Lower lobe of right lung (tissue), 2 donors: ENCODE measurements at places on chromosomes 5 and 9. TPM values are rescaled to one million over a fixed set of nuclear protein-coding genes. Genes with fewer than 3 reads are reported as not detected.

Gene HMMR
- total RNA-seq, result 1.9 TPM

- H3K27me3 ChIP-seq, result no peaks in the 10 kb centered on the region
- no peak for DNase-seq
- H3K4me1 ChIP-seq, result no peaks in the 10 kb centered on the region
- no peaks in the 10 kb centered on the region for H3K36me3 ChIP-seq
These were observed 577.5 kb upstream of the CLINT1 start for GRCh38 chr5:158436271-158437065.

DNA sequence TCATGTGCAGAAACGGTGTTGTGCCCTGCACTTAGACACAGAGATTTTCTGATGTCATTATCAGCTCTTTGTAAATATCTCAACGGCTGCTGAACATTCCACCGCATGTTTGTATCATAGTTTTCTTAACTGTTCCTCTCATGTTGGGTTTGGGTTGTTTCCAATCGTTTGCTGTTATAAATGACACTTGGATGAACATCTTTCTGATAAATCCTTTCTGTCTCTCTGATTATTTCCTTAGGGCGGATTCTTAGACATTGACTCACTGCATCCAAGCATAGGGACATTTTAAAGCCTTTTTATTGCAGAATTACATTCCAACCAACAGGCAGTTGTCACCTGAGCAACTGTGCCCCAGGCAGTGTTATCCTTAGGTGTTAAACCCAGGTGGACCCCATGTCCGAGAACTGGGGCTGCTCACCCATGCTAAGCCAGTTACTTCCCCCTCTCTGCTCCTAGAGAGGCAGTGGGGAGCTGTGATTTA is 28.5 kb downstream of the COL5A1 start:
- no peak overlapping the region for H3K4me3 ChIP-seq
- H3K27ac ChIP-seq, result no peak overlapping the region
- no peaks in the 10 kb centered on the region for H3K36me3 ChIP-seq
- no peak for DNase-seq
- peaks cover 8% of the 10 kb centered on the region for H3K4me1 ChIP-seq
- no peaks in the 10 kb centered on the region for H3K27me3 ChIP-seq

DNA sequence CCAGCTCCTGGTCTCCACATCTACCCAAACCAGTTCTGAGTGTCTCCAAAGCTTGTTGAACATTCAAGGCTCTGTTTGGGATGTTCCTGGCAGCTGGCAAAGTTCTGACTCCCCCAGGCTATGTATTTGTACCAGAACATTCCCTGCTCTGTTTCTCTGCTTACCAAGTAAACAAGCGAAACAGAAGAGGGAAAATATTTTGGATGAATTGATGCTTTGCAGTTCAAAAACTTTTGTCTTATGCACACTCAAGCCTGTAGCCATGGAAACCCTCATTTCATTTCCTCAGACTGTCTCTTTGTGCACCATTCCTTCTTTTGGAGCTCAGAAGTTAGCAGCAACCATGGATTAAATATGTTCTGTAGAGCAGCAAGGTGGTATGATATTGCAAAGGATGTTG is 145.8 kb downstream of the ACTL7B start:
- no peaks in the 10 kb centered on the region for H3K36me3 ChIP-seq
- no peaks in the 10 kb centered on the region for H3K4me1 ChIP-seq
- no peak for DNase-seq
- no peaks in the 10 kb centered on the region for H3K27me3 ChIP-seq
- no peak overlapping the region for H3K27ac ChIP-seq

DNA sequence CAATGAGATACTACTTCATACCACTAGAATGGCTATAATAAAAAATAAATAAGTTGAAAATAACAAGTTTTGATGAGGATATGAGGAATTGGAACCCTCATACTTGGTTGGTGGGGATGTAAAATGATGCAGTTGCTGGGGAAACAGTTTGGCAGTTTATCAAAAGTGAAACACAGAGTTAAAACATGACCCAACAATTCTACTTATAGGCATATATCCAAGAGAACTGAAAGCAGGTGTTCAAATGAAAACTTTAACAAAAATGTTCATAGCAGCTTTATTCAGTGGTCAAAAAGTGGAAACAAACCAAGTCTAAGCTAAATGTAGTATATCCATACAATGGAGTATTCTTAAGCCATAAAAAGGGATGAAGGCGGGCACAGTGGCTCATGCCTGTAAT is 13.1 kb upstream of the LHFPL2 start:
- no peak overlapping the region for H3K27ac ChIP-seq
- DNase-seq, result no peak
- peaks cover 5% of the 10 kb centered on the region for H3K4me1 ChIP-seq
- no peaks in the 10 kb centered on the region for H3K36me3 ChIP-seq

Gene SEMA6A
- total RNA-seq, result 44.3 TPM

DNA sequence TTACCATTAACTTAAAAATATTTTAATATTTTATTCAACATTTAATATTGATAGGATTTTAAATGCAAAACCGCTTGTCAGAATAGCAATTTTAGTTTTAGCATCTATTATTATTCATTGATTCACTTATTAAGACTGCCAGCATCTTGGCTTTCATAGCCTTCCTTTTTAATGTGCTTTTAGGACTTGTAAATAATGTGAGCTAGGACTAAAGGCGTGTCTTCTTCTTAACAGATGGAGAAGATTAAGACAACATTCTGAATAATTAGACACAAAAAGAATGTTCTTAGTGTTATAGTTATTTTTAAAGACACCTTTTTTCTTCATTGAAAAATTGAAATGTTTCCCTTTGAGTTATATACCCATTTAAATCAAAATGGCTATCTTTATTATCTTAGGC is 6.9 kb downstream of the IL31RA start:
- DNase-seq, result no peak
- H3K27ac ChIP-seq, result no peak overlapping the region
- H3K4me1 ChIP-seq, result peaks cover 11% of the 10 kb centered on the region

GRCh38 chr5:116702776-116703175 is 128.2 kb upstream of the SEMA6A start:
- H3K27ac ChIP-seq, result no peak overlapping the region
- no peaks in the 10 kb centered on the region for H3K27me3 ChIP-seq
- DNase-seq, result no peak
- no peaks in the 10 kb centered on the region for H3K4me1 ChIP-seq

Gene SAXO1
- total RNA-seq, result 0.15 TPM

Gene MYORG
- total RNA-seq, result 4.8 TPM

Gene ADGRV1
- 49.7 TPM for total RNA-seq

Gene SYK
- total RNA-seq, result 88.9 TPM

Gene RUSC2
- total RNA-seq, result 23.6 TPM

DNA sequence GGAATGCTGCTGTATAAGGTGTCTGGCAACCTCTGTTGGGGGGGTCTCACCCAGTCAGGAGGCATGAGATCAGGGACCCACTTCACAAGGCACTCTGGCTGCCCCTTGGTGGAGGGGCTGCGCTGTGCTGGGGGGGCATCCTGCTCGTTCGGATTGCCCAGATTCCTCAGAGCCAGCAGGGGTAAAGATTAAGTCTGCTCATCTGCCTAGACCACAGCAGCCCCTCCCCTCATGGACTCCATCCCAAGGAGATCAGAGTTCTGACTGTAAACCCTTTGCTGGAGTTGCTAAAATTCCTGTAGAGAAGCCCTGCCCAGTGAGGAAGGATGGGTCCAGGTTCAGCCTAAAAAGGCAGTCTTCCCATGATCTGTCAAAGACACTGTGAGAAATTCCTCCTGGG is 262.0 kb upstream of the C9orf72 start:
- H3K4me1 ChIP-seq, result no peaks in the 10 kb centered on the region
- DNase-seq, result no peak
- no peak overlapping the region for H3K27ac ChIP-seq
- no peaks in the 10 kb centered on the region for H3K27me3 ChIP-seq

DNA sequence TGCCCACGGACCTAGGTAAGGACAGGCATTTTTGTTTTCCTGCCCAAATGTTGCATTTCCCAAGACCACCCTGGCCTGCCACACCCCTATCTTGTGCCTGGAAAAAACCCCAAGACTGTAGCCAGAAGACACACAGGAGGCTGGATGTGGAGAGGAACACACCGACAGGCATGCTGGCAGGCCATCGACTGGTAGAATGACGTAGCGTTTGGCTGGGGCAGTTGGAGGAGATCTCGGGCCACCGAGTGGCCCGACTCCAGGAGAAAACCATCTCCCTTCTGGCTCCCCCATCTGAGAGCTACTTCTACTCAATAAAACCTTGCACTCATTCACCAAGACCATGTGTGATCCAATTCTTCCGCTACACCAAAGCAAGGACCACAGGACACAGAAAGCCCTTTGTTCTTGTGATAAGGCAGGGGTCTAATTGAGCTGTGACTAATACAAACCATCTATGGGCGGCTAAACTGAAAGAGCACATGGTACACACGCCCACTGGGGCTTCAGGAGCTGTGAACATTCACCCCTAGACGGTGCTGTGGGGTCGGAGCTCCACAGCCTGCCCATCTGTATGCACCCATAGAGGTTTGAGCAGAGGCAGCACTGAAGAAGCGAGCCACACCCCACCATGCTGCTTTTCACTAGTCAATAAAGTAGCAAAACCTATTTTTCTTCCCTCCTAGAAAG is 38.9 kb upstream of the N4BP3 start:
- no peak for DNase-seq
- H3K4me3 ChIP-seq, result no peak overlapping the region
- H3K36me3 ChIP-seq, result no peaks in the 10 kb centered on the region
- H3K4me1 ChIP-seq, result peaks cover 6% of the 10 kb centered on the region

DNA sequence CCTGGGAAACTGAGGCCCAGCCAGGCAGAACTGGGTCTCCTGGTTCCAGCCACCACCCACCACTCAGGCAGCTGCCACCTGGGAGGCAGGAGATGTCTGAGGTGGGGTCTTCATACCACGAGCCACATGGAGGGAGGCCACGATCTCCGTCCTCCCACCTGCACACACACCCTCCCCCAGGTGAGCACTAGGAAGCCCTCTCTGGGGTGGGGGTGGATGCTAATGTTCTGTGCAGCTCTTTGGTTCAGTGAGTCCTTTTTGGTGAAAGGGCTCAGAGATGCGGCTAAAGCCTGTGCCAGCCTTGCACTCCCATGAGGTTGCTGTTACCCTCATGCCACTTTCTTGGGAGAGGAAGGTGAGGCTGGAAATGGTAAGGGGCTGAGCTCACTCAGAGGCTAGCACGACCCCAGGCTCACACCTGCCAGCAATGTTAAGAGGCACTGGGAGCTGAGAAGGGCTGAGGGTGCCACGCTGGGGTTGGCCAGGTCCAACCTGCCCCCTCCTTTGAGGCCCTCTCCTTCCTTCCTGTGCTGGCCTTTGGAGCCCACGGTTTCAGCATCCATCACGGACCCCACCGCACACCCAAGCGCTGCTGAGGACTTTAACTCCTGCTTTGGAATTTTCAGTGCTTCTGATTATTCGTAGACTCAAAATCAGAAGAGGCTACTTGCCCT is 26.6 kb upstream of the OBP2B start:
- no peak overlapping the region for H3K4me3 ChIP-seq
- H3K4me1 ChIP-seq, result peaks cover 22% of the 10 kb centered on the region
- H3K27ac ChIP-seq, result no peak overlapping the region
- H3K27me3 ChIP-seq, result no peaks in the 10 kb centered on the region
- no peak for DNase-seq

DNA sequence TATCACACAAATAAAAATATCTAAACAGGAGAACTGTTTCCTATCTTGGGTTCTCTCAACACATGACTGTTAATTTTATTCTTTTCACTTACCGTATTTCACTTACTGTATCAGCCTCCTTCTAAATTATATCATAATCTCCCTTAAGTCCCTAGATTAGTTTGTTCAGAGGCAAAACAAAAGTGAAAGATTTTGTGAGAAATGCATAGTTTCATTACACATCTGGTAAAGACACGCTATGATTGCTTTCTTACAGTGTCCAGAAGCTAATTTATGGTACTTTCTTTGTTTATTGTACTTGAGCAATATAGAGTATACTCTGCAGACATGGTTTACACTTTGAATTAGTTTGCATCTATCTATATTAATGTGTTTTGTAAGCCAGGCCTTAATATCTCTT is 159.7 kb upstream of the TLX3 start:
- no peaks in the 10 kb centered on the region for H3K27me3 ChIP-seq
- H3K36me3 ChIP-seq, result no peaks in the 10 kb centered on the region
- no peaks in the 10 kb centered on the region for H3K4me1 ChIP-seq
- no peak overlapping the region for H3K4me3 ChIP-seq

DNA sequence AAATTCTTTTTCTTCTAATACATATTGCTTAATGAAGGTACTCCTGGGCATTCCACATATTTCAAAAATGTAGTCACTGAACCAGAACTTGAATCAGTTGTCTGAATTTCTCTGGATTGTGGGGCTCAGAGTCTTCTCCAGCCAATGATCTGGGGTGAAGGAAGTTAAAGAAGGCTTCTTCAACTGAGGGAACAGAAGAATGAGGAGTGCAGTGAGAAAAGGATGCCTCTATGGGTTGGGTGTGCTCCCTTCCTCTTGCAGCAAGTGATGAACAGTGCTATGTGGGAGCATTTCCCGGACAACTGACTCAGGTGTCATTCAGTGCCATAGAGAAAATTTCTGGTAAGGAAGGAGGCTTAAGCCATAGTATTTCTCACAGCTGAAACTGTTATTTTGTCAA is 7.9 kb downstream of the LNPEP start:
- DNase-seq, result no peak
- no peaks in the 10 kb centered on the region for H3K27me3 ChIP-seq
- peaks cover 4% of the 10 kb centered on the region for H3K4me1 ChIP-seq
- H3K36me3 ChIP-seq, result no peaks in the 10 kb centered on the region
- H3K27ac ChIP-seq, result no peak overlapping the region

GRCh38 chr9:133051281-133051900 is 10.4 kb upstream of the CEL start:
- no peak overlapping the region for H3K27ac ChIP-seq
- H3K4me3 ChIP-seq, result no peak overlapping the region
- no peaks in the 10 kb centered on the region for H3K4me1 ChIP-seq
- DNase-seq, result no peak

DNA sequence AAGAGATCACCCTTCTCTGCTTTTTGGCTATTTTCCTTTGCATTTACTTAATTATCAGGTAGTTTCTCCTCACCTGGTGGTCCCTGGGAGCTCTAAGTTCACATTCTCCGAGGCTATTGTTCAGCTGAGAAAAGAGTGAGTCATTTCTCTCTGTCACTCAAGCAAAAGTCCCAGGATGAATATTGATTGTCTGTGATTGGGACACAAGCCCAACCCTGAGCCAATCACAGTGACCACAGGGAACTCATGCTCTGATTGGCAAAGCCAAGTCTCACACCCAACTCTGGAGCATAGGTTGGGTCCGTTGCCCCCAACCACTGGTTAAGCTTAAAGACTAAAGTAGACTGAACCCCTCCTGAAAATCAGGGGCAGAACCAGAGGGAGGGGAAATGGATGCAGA is 27.8 kb upstream of the FAT2 start:
- H3K4me3 ChIP-seq, result no peak overlapping the region
- no peak for DNase-seq
- peaks cover 20% of the 10 kb centered on the region for H3K27me3 ChIP-seq
- H3K36me3 ChIP-seq, result no peaks in the 10 kb centered on the region
- no peaks in the 10 kb centered on the region for H3K4me1 ChIP-seq
- H3K27ac ChIP-seq, result no peak overlapping the region

- no peak overlapping the region for H3K4me3 ChIP-seq
- DNase-seq, result no peak
- H3K36me3 ChIP-seq, result no peaks in the 10 kb centered on the region
- peaks cover 22% of the 10 kb centered on the region for H3K4me1 ChIP-seq
These were observed 43.0 kb downstream of the PARP8 start for GRCh38 chr5:50709471-50709870.

Gene PCDHGA6
- 3.2 TPM for total RNA-seq
